IMR-90 (cell line): ENCODE measurements at places on chromosomes 5 and 9. TPM values are rescaled to one million over a fixed set of nuclear protein-coding genes. Genes with fewer than 3 reads are reported as not detected.

PCDHA9 gene
- under 0.01 TPM in 2 replicates for total RNA-seq

SLC34A1 gene
- not detected in 2 replicates for total RNA-seq

SLC1A1 gene
- 3.9 and 4.1 TPM in 2 replicates for total RNA-seq

ZNF879 gene
- 3.3 and 3.4 TPM in 2 replicates for total RNA-seq

ANKRD18B gene
- total RNA-seq: 13.4 and 14.7 TPM in 2 replicates

SPATA31C1 gene
- not detected in 2 replicates for total RNA-seq
